ENCODE measurements at places on chromosomes 16 and 17.
A peak's percentile ranks its signal among the peaks of the same experiment; 100 is the strongest.

DNA sequence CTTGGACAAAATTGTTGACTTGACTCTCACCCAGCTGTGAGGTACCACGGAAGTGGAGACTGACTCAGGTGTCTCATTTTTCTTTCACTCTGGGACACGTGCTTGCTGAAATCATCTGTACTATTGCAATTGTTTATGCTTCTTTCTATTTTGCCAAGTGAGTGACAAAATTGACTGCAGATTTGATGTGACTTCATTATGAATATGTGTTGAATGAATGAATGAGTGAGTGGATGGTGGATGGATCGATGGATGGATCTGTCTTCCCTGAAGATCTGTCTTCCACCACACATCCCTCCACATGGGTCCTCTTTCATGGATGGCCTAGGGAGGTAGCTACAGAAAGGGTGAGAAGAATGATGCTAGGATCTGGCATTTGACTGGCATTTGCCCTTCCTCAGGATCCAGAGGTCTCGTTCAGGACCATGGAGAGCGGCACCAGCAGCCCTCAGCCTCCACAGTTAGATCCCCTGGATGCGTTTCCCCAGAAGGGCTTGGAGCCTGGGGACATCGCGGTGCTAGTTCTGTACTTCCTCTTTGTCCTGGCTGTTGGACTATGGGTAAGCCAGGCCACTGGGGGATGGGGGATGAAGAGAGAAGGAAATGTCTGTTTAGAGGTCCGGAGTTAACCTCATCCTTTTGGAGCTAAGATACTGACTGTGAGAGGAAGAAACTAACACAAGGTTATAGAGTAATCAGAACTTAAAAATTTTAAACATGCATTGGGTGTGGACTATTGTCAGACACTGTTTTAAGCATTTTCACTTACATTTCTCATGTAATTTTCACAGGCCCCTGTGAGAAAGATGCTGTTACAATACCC lies 12.7 kb downstream of the SLC5A11 start:
- no peak overlapping the region for H3K27ac ChIP-seq
- no peaks in the 10 kb centered on the region for H3K36me3 ChIP-seq
- H3K27me3 ChIP-seq, result peaks cover 4% of the 10 kb centered on the region

GRCh38 chr16:84754956-84755672 lies 55.3 kb downstream of the USP10 start:
- DNase-seq, result no peak
- peaks cover 75% of the 10 kb centered on the region for H3K4me1 ChIP-seq
- H3K27me3 ChIP-seq, result no peaks in the 10 kb centered on the region
- H3K36me3 ChIP-seq, result peaks cover 6% of the 10 kb centered on the region

DNA sequence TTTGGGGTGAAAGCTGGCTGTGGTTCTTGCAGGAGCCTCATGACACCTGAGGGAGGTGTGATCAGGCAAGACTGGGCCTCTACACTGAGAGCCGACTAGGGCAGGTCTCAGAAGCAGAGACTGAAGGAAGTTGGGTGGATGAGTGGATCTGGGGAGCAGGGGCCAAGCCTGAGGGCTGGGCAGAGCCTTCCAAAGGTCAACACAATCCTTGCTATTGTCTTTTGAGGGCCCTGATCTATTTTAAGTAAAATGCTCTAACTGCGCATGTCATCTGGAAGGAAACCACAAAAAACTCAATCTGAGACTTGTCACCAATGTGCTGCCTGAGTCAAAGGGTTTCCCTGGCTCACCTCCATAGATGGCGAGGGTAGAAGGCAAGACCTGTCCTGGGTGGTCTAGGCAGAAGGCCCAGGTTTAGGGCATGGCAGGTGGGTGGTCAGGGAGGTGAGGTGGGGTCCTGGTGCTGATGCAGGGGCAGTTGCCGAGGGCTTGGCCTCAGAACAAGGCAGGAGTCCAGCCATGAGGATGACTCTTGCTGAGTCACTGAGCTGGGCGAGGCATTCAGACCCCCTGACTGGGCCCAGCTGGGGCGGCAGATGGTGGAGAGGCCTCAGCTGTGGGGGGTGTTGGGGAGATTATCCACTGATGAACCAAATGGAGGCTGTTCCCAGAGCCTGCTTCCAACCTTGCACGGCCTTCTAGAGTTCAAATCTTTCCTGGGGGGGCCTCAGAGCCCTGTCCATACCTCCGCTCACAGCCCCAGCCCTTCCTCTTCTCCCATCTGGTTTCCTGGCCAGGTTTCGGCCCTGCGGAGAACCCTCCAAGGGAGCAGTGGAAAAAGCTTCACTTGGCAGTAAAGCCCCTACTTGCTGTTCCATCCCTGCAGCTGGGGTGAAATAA lies 5.1 kb downstream of the MVP start:
- peaks cover 70% of the 10 kb centered on the region for H3K4me1 ChIP-seq
- H3K27me3 ChIP-seq, result no peaks in the 10 kb centered on the region
- peak; percentile 63 for DNase-seq
- peak overlapping the region; percentile 26 for H3K4me3 ChIP-seq
- H3K27ac ChIP-seq, result peak overlapping the region; percentile 74
- peaks cover 27% of the 10 kb centered on the region for H3K36me3 ChIP-seq

DNA sequence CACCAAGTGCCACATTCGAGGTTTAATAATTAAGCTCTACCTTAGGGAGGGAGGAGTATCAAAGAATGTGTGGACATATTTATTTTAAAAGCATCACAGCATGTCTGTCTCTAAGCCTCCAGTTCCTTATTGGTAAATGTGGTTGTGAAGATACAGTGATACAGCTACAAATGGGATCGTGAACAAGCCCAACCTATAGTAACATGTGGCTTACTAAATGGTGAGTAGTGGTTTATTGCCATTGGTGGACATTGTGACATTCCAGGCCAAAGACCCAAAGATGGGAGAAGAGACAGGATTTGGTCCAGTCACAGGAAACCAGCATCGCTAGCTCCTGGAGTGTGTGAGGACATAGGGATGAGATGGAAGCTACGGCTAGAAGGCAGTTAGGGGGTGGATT lies 51.2 kb downstream of the IQCK start:
- no peaks in the 10 kb centered on the region for H3K27me3 ChIP-seq
- DNase-seq, result no peak
- no peak overlapping the region for H3K4me3 ChIP-seq
- no peaks in the 10 kb centered on the region for H3K36me3 ChIP-seq

DNA sequence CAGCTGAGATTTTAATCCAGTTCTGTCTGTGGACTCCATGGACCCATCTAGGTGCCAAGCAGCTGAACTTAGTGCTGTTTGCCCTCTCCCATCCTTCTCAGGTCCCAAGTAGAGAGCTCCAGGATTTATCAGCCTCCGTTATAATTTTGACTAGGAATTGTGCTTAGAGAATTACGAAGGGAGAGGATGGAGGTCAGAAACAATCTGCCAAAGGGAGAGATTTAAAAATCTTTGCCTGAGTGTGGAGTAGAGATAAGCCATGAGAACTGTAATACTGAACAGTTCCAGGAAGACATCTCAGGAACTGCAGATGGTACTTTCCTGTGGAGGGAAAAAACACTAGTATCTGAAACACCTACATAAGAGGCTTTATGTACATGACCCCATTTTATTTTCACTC lies 27.0 kb downstream of the CEP95 start:
- no peaks in the 10 kb centered on the region for H3K27me3 ChIP-seq
- no peak overlapping the region for H3K4me3 ChIP-seq
- no peaks in the 10 kb centered on the region for H3K4me1 ChIP-seq
- no peak overlapping the region for H3K27ac ChIP-seq

DNA sequence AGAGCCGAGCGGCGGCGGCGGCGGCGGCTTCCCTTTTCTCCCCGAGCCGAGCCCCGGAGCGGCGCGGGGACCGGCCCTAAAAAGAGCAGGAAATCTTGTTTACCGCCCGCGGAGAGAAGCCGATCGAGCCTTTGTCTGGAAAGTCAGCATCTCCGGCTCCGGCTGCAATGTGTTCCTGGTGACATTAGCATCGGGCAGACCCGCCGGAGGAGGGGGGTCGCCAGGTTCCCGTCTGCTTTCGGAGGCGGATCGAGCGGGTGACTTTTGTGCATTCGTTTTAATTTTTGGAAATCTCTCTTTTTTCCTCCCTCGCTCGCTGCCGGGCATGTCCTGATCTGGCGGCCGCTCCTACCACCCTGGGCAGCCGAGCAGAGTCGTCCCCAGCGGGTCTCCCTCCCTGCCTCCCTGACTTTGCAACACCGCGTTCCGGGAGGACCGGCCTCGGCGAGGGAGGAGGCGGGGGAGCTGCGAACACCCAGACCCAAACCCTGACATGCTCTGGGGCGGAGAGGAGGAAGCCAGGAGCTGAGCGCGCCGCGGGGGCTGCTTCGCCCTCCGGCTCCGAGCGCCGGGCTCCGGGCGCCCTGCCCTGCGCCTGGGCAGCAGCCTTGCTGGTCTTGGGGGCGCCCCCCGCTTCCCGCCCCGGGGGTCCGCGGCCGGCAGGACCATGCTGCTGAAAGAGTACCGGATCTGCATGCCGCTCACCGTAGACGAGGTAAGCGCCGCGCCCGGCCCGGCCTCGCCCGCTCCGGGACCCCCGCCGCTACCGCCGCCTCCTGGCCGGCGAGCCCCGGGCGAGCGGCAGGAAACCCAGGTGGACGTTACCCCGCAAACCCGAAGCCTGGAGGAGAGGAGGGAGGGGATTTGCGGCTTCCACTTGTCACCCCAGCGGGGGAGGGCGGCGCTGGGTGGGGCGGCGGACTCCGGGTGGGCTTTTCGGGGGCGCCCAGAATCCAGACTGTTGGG lies 690 bp downstream of the PITPNC1 start:
- H3K27me3 ChIP-seq, result no peaks in the 10 kb centered on the region
- peaks cover 48% of the 10 kb centered on the region for H3K4me1 ChIP-seq
- H3K4me3 ChIP-seq, result peak overlapping the region; percentile 85
- peak; percentile 62 for DNase-seq
- peaks cover 21% of the 10 kb centered on the region for H3K36me3 ChIP-seq

- no peak overlapping the region for H3K27ac ChIP-seq
- H3K4me1 ChIP-seq, result peaks cover 18% of the 10 kb centered on the region
- H3K27me3 ChIP-seq, result peaks cover 2% of the 10 kb centered on the region
- H3K4me3 ChIP-seq, result peak overlapping the region; percentile 45
Observed at GRCh38 chr17:76384987-76385891, 830 bp downstream of the SPHK1 start.

DNA sequence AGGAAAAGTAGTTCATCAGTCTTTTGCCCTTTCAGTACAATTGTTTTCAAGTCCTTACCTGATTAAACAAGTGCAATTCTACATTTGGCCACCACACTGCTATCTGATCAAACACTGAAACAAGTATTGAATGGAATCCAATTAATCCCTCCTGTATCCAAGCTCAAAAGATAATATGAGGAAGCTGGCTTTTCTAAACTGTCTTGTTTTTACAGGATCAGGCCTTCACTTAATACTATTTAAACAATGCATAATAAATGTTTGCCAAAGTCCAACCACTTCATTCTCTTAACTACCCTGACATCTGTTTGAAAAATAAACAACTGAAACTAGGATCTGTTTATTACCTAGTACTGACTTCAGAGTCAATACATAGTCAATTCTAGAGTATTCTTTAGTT lies 131.6 kb downstream of the MRTFB start:
- peaks cover 11% of the 10 kb centered on the region for H3K4me1 ChIP-seq
- DNase-seq, result no peak
- H3K4me3 ChIP-seq, result no peak overlapping the region

- no peak overlapping the region for H3K27ac ChIP-seq
- peaks cover 13% of the 10 kb centered on the region for H3K4me1 ChIP-seq
- peaks cover 4% of the 10 kb centered on the region for H3K27me3 ChIP-seq
- H3K36me3 ChIP-seq, result no peaks in the 10 kb centered on the region
Observed at GRCh38 chr16:85159179-85159980, 47.1 kb upstream of the CIBAR2 start.

GRCh38 chr16:48041981-48042421 lies 113.8 kb downstream of the ABCC12 start:
- H3K27me3 ChIP-seq, result peaks cover 2% of the 10 kb centered on the region
- H3K36me3 ChIP-seq, result no peaks in the 10 kb centered on the region
- DNase-seq, result no peak
- H3K4me1 ChIP-seq, result no peaks in the 10 kb centered on the region

- no peak overlapping the region for H3K4me3 ChIP-seq
- peaks cover 33% of the 10 kb centered on the region for H3K36me3 ChIP-seq
- peaks cover 9% of the 10 kb centered on the region for H3K4me1 ChIP-seq
- no peak for DNase-seq
- no peak overlapping the region for H3K27ac ChIP-seq
Observed at GRCh38 chr16:46612121-46612520, 9.1 kb downstream of the SHCBP1 start.

GRCh38 chr17:3035968-3036280 lies 27.5 kb downstream of the OR1D5 start:
- no peak overlapping the region for H3K4me3 ChIP-seq
- no peak overlapping the region for H3K27ac ChIP-seq

DNA sequence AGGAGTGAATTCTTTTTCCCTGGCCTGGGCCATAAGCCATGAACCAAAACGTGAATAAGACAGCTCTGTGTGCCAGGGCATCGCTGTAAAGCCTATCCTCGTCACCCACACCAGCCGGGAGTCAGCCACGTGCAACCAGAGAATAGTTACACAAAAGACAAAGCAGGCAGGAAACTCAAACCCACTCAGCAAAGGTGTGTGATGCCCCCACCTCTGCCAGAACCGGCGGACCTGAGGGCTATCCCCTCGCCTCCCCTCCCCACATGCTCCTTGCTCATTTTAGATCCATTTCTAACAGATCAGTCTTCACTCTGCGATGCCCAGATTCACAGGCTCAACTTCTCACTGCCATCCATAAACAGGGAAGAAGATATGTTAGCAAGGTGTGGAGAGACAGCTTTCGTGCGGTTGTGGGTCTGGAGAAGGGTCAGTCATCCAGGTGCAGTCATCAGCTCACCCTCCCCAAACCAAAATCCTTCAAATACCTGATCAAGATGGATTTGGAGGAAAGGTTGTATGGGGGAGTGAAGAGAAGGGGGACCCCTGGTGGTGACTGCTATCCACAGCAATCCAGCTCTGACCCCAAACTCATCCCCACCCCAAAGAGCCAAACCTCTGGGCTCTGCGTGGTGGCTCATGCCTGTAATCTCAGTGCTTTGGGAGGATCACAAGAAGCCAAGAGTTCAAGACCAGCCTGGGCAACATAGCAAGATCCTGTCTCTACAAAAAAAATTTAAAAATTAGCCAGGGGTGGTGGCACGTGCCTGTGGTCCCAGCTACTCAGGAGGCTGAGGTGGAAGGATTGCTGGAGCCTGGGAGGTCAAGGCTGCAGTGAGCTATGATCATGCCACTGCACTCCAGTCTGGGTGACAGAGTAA lies 219.2 kb downstream of the C16orf78 start:
- peaks cover 6% of the 10 kb centered on the region for H3K4me1 ChIP-seq
- H3K36me3 ChIP-seq, result no peaks in the 10 kb centered on the region
- H3K27ac ChIP-seq, result peak overlapping the region; percentile 25
- peaks cover 4% of the 10 kb centered on the region for H3K27me3 ChIP-seq

GRCh38 chr16:24670623-24671454 lies 58.6 kb upstream of the TNRC6A start:
- H3K4me3 ChIP-seq, result no peak overlapping the region
- H3K27me3 ChIP-seq, result no peaks in the 10 kb centered on the region
- H3K4me1 ChIP-seq, result peaks cover 7% of the 10 kb centered on the region

- no peaks in the 10 kb centered on the region for H3K4me1 ChIP-seq
- DNase-seq, result no peak
- H3K27me3 ChIP-seq, result no peaks in the 10 kb centered on the region
- peaks cover 25% of the 10 kb centered on the region for H3K36me3 ChIP-seq
- H3K27ac ChIP-seq, result no peak overlapping the region
Observed at GRCh38 chr16:84074721-84075120, 32.1 kb upstream of the SLC38A8 start.

- peaks cover 6% of the 10 kb centered on the region for H3K27me3 ChIP-seq
- no peak overlapping the region for H3K4me3 ChIP-seq
- H3K27ac ChIP-seq, result no peak overlapping the region
Observed at GRCh38 chr16:75481475-75481874, 13.8 kb downstream of the CHST6 start.

Data from activated CD4-positive, alpha-beta T cell treated with anti-CD3 and anti-CD28 coated beads, Interleukin-2, amount 10 ng/mL, durations not matched to agents 7 days and 5 days (primary cell).